ENCODE measurements at places on chromosomes 2 and 18.

GRCh38 chr18:56836173-56836572, 185.0 kb downstream of the WDR7 start:
- no peak overlapping the region for H3K27ac ChIP-seq
- H3K36me3 ChIP-seq, result no peaks in the 10 kb centered on the region
- no peak for DNase-seq
- no peak overlapping the region for H3K4me3 ChIP-seq

- no peak for DNase-seq
- peaks cover 24% of the 10 kb centered on the region for H3K36me3 ChIP-seq
- peaks cover 22% of the 10 kb centered on the region for H3K4me1 ChIP-seq
- H3K27ac ChIP-seq, result peak overlapping the region; percentile 28
- H3K4me3 ChIP-seq, result no peak overlapping the region
Measured at GRCh38 chr2:109126501-109126860, 2.5 kb upstream of the SH3RF3 start.

DNA sequence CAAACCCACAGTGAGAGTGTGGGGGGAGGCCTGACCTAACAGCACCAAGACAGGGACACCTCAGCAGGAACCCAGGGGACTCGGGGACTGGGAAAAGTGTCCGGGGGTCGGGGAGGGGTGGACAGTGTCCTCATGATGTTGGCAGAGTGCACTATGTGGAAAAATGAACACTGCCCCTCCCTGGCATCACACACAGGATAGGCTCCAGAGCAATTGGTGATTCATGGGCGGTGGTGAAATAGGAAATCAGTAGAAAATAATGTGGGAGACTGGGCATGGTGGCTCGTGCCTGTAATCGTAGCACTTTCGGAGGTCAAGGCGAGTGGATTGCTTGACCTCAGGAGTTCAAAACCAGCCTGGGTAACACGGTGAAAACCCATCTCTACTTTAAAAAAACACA, 3.6 kb upstream of the ANO7 start:
- peaks cover 9% of the 10 kb centered on the region for H3K36me3 ChIP-seq
- H3K4me1 ChIP-seq, result no peaks in the 10 kb centered on the region
- no peak overlapping the region for H3K4me3 ChIP-seq
- no peak for DNase-seq
- peaks cover 23% of the 10 kb centered on the region for H3K27me3 ChIP-seq

- H3K27me3 ChIP-seq, result no peaks in the 10 kb centered on the region
- no peak overlapping the region for H3K4me3 ChIP-seq
- no peaks in the 10 kb centered on the region for H3K36me3 ChIP-seq
- H3K4me1 ChIP-seq, result peaks cover 31% of the 10 kb centered on the region
Measured at GRCh38 chr2:236972491-236973342, 113.0 kb upstream of the COPS8 start.

DNA sequence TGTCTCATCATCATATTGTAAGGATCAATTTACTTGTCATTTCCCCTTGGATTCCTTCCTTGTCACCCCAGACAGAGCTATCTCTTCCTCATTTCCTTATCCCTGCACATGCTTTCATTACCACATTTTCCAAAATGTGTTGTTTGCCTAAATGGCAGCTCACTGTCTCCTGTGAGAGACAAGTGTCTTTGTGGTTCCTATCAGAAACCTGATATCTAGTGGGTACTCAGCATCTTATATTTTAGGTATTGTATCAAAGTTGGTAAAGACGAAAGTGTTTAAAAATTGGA, 896.0 kb upstream of the PIK3C3 start:
- H3K36me3 ChIP-seq, result no peaks in the 10 kb centered on the region
- no peaks in the 10 kb centered on the region for H3K27me3 ChIP-seq
- no peaks in the 10 kb centered on the region for H3K4me1 ChIP-seq
- H3K4me3 ChIP-seq, result no peak overlapping the region
- H3K27ac ChIP-seq, result no peak overlapping the region
- DNase-seq, result no peak

Data from Calu3 (cell line).